ENCODE measurements at places on chromosomes 7 and 10.

DNA sequence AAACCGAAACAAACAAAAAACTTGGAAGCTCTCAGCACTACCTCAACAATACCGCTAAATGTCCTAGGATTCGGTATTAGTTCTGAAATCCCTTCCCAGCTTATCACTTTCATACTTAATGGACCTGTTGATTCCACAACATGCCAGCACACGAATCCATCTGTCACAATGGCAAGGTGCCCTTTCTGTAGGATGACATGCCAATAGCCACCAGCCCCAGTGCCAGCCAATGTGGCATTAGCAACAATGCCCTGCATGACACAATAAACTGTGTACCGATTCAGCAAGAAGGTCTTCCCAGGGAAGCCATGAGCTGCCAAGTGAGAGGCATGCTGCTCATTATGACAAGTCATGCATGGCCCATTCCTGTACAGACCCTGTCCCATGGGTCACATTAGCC lies 35.6 kb upstream of the CHCHD3 start:
- DNase-seq, result no peak

GRCh38 chr10:5544216-5544805 lies 19.6 kb downstream of the CALML3 start:
- no peak for DNase-seq

- DNase-seq, result no peak
These were observed 11.6 kb upstream of the SVIL start for GRCh38 chr10:29646238-29646902.

DNA sequence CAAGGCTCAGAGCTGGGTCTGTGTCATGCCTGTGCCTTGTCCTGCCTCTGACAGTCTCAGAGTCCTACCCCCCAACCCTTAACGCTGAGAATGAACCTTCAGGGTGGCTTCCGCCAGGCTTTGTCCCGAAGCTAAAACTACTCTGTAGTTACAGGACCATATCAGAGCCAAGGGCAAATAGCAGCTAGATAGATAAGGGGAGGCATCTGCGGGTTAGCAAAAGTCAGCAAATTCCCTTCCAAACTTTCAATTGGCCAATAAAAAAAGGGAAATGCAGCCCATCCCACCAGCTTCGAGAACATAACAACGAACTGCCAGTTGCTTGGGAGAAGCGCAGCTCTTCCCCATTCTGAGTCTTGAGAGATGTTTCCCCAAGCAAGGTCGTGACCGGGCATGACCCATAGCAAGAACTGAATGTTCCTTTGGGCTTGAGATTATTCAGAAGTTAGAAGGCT lies 17.7 kb downstream of the CCL24 start:
- no peak for DNase-seq

GRCh38 chr10:13945390-13946208 lies 358.8 kb downstream of the PRPF18 start:
- no peak for DNase-seq

DNA sequence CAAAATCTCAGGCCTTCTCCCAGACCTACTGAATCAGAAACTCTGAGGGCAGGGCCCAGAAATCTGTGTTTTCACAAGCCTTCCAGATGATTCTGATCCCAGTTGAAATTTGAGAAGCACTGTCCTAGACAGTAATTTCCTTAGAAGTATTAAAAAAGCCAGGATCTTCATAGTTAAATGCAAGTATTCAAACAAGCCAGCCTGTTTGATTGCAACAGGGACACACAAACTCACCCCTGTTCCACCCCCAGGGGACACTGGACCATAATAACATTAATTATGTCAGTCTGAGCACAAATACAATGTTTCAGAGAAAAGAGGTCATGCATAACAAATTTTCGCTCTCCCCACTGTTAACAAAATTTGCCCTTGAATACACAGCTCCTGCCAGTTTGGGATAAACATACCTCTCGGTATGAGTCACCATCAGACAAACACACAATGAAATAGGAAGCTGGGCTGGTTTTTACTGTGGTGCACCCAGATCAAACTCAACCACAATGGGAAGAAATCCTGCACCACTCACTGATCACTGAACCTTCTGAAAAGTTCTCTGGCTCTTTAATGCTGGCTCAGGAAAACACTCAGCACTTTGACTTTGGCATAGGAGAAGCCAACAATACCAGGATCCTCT lies 34.3 kb downstream of the ABLIM1 start:
- DNase-seq, result no peak

GRCh38 chr7:106704000-106704840 lies 43.3 kb upstream of the CCDC71L start:
- DNase-seq, result no peak

DNA sequence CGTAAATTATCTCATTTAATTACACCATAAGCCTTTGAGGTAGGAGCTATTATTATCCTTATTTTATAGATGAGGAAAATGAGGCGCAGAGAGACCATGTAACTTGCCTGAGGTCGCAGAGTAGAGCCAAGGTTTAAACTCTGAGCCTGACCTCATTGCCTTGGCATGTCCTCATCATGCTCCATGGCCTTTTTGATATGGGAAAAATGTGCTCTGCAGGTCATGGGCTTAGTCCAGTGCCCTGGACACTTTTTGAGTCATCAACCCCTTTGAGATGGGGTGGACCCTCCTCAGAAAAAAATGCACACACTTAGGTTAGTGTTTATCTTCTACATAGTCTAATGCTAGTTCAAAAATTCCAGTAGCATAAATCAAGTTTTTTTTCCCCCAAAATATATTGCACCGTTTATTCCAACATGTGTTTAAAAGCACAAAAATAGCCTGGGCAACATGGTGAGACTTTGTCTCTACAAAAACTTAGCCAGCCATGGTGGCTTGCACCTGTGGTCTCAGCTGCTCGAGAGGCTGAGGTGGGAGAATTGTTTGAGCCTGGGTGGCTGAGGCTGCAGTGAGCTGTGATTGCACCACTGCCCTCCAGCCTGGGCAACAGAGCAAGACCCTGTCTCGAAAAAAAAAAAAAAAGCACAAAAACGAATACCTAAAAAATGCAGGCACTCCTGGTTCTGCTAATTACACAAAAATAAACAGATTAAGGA lies 28.6 kb upstream of the TMEM178B start:
- no peak for DNase-seq

- DNase-seq, result no peak
These were observed 45.4 kb upstream of the NAMPT start for GRCh38 chr7:106329971-106330733.

DNA sequence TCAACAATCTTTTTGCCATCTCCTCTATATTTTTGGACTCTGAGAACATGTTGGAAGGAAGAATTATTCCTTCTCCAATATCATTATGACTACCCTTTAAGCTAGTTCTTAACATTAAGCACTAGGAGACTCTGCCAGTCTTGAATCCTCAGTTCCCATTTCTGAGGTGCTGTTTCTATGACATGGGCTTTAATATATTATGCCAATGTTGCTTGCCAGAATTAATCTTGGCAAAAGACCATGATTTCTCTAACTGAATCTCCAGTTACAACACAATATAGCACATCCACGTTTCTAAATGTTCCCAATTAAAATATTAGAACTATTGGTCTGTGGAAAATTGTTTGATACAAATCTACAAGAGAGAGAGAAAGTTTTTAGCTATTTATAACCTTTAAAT lies 250.0 kb downstream of the HGF start:
- no peak for DNase-seq

DNA sequence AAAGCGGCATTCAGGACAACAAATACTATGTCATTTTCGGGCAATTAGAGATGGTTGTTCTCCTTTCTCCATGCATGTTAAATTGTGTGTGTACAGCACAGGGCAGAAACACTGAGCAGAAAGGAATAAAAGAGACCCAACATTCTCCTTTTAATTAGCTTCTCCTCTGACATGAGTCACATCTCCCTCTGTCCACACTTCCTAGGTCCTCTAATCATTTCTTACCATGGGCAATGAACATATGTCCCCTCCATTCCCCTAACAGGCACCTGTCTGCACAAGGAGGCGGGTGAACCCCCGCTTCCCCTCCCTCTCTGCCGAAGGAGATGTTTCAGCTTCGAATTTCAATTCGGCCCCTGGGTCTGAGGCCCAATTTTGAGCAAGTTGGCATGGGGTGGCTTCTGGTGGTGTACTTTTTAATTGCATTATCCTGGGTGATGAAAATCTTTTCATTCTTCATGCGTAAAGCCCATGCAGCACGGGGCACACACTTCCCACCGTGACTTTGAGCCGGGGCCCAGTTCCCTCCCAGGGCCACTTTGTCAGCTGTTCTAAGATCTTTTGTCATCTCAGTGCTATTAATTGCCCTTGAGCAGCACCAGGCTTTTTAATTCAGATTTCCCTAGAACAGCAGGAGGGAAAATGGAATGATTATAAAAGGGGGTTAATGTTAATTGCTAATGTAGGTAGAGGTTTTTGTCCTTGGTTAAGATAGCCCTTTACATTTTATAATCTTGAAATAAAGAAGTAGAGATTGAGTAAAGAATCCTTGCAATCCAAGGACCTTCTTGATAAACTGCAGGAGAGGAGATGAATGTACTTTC lies 219.5 kb upstream of the NRP1 start:
- no peak for DNase-seq

DNA sequence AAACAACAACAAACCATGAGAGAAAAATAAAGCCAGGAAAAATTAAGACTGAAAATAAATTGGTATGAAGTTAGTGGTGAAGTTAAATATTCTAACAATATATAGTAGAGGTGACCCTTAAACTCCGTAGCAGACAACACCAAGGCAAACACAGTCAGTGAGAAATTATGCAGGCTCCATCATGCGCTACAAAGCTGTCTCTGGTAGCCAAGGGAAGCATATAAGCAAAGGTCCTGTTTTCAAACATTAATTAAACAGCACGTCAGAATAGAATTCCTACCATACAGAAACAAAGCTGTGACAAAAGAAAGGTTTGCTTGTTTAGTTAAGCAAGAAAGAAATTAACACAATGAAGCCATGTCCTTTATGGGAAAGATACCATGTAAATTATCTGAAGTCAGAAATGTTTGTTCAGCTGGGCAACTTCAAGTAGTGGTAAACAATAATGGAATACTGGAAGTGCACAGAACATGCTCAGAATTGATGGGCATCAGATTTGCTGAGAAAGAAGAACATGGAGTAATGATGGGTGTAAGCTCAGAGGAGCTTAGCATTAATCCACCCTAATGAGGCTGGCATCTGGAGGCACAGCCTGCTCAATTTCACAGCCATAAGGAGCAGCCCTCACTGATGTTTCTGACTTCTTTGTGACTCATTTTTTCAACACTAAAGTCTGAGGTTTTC lies 75.7 kb downstream of the IGF2BP3 start:
- no peak for DNase-seq

DNA sequence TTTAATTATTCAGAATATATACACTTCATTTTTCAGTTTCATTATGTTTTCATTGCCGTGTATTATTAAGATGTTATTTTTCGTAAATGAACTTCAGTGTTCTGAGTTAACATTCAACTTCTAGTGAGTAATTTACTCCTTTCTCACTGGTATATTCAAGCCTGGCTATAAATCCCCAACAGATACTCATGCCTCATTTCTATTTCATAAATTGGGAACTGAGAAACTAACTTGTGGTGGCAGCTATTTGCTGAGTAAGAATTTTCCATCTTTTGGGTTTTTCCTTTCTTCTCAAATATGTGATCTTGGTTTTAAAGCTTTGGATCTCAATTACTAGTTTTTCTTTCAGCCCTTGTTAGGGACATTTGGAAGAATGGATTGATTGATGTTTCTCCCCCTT lies 281.1 kb downstream of the CDK14 start:
- no peak for DNase-seq

DNA sequence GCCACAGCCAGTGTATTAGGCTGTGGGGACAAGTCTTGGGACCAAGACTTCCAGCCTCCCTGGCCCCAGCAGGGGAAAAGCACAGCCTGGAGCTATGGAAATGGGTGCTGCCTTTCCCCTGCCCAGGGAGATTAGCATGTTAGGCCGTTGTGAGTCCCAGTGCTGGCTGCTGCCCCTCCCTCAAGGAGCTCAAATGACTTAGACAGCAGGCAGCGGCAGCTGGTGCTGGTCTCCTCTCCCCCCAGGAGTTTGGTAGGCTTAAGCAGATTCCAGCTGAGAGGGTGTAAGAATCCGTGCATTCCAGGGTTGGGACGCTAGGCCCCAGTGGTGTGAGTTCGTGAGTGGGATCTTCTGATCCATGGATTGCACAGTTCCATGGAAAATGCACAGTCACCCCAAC lies 301.5 kb upstream of the PHF14 start:
- DNase-seq, result no peak

DNA sequence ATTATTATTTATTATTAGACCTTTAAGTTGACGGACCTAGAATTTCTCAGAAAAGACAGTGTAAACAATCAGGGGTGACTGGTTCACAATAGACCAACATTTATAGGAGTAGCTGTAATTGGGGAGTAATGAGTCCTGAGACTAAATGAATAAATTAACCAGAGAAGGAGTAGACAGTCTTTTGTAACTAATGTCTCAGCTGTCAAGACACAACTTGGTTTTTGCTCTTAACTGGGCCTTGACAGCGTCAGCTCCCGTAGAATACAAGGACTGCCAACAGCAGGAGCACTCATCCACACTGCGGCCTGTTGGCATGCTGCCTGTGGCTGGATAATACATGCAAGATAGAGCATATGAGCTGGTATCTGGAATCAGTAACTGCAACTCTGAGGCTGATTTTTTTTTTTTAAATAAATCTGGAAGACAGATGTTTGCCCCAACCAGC lies 123.9 kb downstream of the CACNA2D1 start:
- no peak for DNase-seq

DNA sequence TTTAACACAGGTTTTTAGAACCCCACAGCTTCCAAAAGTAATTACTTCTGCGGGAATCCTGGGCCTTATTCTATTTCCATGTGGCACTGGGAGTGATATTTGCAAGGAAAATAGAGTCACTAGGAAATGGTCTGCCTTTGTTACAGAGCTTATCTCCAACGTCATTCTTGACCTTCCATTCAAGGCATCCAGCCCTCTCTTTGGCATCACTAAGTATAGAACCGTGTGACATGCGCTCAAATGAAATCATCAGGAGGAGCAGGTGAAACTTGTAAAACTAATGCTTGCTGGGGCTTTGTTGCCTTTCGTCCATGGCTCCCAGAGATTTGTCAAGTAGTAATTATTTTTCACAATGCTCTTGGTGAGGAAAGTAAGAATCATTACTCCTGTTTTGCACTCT lies 73.4 kb downstream of the PAPSS2 start:
- no peak for DNase-seq

Data from stimulated activated CD8-positive, alpha-beta memory T cell treated with anti-CD3 and anti-CD28 coated beads, Interleukin-7, amount 100 ng/mL, for 1 hour (primary cell).